Epithelial cell of esophagus (primary cell): ENCODE measurements at places on chromosomes 4 and X.

DNA sequence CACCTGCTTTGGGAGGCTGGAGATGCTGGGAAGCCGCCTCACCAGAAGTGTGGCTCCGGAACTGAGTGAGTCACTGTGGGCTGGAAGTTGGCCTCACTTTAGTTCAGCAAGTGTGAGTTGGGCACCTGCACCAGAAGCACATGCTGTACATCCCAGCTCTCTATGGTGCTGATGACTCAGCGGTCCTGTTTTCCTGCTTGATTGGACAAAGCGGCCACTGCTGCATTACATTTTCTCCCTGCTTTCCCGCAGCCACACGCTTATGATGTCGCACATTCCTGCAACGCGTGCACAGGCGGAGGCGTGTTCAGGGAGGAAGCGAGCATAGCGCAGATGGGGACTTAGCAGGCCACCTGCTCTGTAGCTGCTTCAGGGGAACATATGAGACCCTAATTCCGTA, 26.7 kb upstream of the CLDN34 start:
- DNase-seq, result peak; percentile 67

DNA sequence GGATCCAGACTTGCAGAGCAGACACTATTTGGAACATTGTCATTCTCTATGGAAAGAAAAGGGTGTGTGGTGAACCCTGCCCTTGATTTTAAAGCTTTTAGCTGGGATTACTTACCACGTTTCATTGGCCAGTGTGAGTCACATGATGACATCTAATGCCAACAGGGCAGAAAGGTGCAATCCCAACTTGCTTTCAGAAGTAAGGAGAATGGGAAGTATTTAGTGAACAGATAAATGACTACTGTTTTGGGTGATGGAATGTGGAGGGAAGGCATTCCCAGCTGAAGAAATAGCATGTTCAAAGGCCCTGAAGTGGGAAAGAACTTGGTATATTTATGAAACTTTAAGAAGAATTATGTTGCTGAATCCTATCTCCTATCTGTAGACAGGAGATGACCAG, 44.5 kb downstream of the SYTL5 start:
- no peak for DNase-seq

GRCh38 chrX:55056820-55057674, 17.8 kb upstream of the PAGE2B start:
- peak; percentile 2 for DNase-seq

GRCh38 chr4:1208266-1208961, 36.0 kb upstream of the SPON2 start:
- DNase-seq, result no peak

DNA sequence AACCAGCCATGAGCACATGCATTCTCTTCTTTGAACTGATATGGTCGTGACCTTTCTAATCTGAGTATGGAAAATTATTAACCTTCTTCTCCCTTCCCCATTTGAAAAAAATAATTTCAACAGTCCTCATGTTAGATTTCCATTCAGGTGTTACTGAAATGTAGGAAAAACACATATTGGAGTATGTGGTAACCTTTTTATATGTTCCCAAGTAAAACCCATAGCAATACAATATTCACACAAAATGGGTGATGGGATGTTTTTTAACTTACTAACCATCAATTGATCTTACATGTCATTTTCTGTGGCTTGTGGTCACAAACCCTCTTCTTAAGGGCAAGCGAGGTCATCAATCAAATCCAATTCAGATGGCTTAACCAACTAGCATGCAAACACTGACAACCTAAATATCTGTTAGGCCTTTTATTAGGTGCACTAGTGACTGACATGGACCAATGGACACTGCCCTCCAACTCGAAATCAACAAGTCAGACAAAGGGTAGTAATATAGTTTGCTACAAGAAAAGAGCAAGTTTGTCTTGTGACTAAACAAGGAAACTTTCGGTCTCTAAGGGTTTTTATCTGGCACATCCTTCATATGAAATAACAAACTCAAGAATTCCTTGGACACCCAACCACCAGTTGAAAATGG, 74.3 kb downstream of the CAMK2D start:
- DNase-seq, result no peak

DNA sequence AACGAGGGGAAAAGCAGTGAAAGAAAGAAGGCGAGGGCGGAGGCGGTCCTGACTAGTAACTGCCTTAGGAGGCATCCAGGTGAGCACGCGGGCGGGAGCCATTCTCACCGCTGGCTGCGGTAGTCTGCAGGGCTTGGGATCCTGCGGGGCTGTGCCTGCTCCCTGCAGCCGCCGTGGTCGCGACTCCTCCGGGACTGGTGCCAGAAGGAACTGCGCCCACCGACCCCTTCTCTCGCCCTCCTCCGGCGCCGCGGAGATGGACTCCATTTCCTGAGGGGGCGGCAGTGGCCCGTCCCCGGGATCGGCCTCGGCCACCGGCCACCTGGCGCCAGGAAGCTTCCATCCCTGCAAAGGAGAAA, 543 bp downstream of the NFXL1 start:
- DNase-seq, result peak; percentile 63

- DNase-seq, result no peak
Observed at GRCh38 chr4:80382090-80382832, 46.7 kb downstream of the CFAP299 start.

GRCh38 chr4:187157380-187157958, 433.8 kb upstream of the FAT1 start:
- DNase-seq, result no peak

DNA sequence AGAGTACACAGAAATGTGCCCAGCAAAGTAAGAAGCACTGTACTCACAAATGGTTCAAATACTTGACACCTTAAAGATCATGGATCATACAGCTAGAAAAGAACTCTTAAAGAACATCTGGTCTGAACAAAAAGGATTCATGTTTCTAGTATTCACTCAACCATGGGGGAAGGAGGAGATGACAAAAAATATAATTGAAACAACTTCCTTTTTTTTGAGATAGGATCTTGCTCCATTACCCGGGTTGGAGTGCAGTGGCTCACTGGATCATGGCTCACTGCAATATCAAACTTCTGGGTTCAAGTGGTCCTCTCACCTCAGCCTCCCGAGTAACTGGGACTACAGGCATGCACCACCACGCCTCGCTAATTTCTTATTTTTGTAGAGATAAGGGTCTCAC, 6.0 kb downstream of the DHX15 start:
- DNase-seq, result no peak

- DNase-seq, result no peak
Observed at GRCh38 chrX:141903400-141904155, at the start of gene MAGEC1. TSS of gene MAGEC1 (plus strand) at chrX:141903894. CDS start at chrX:141905073, 1,179 bp downstream.

- DNase-seq, result no peak
Observed at GRCh38 chr4:19047279-19047880, 1025.8 kb upstream of the LCORL start.

- DNase-seq, result peak; percentile 52
Observed at GRCh38 chr4:184168406-184169019, 49.2 kb downstream of the ENPP6 start.

DNA sequence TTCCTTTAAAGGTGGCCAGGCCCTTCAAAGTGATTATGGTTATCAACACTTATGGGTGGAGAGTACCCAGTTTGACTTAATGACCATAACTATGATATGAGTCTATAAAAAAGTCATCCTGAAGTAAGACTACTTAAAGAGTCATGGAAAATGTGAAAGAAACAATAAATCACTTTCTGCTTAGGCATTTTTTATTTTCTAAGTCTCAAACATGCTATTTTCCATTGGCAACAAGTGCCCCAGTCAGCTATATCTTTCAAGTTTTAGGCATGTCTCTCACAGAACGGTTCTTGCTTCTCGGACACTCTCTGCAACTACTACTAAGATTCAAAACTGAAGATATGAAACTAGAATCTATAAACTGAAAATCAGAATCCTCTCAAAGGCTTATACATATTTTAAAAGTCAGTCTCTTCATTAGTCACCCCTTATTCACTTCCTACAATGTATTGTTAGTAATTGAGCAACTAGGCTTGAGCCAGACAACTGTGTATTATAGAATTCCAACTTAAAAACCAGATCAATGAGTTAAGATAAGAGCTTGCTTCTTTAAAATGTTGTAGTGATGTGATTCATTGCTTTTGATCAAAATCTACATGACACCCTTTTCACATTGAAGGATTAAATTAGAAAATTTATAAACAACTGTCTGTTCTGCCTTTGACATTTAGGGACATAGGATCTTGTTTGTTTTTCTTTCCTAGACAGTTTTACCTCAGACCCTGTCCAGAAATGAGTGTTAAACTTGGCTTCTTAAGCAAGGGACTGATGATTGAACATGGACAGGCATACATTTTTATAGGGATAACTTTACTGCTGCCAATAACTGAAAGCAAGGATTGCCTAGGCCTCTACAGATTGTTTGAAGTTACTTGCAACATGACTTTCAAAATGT, 2.9 kb downstream of the ANTXR2 start:
- peak; percentile 70 for DNase-seq

DNA sequence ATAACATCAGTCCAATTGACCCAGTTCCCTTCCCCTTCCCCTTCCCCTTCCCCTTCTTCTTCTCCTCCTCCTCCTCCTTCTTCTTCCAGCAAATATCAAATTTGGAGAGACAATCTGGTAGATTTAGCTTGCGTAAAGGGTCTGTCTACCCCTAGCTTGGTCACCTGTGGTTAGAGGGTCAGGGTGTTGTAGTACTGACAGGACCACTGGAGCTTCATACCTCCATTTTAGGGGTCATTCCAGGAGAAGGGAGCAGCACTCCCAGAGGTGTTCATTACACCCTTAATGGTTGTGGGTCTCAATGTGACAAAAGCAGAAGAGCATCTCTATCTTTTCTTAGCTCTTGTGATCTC, 3.7 kb upstream of the FGB start:
- no peak for DNase-seq

DNA sequence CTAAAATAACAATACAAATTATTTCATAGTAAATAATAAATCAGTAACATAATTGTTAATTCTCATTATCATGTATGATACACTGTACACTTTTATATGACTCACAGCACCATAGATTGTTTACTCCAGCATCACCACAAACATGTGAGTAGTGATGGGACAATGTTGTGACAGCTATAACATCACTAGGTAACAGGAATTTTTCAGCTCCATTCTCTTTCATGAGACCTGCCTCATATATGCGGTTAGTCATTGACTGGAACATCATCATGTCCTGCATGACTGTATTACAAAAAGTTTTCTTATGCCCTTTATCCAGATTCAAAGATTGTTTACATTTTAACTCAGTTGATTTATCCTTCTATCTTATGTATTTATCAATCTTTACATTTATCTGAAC, 1530.0 kb downstream of the PCDH18 start:
- DNase-seq, result peak; percentile 29

- peak; percentile 54 for DNase-seq
Observed at GRCh38 chr4:132334081-132334480, 815.0 kb upstream of the PCDH10 start.

- no peak for DNase-seq
Observed at GRCh38 chr4:76498550-76498949, 63.5 kb downstream of the SHROOM3 start.

GRCh38 chrX:68748030-68748429, 80.8 kb upstream of the EFNB1 start:
- DNase-seq, result no peak

DNA sequence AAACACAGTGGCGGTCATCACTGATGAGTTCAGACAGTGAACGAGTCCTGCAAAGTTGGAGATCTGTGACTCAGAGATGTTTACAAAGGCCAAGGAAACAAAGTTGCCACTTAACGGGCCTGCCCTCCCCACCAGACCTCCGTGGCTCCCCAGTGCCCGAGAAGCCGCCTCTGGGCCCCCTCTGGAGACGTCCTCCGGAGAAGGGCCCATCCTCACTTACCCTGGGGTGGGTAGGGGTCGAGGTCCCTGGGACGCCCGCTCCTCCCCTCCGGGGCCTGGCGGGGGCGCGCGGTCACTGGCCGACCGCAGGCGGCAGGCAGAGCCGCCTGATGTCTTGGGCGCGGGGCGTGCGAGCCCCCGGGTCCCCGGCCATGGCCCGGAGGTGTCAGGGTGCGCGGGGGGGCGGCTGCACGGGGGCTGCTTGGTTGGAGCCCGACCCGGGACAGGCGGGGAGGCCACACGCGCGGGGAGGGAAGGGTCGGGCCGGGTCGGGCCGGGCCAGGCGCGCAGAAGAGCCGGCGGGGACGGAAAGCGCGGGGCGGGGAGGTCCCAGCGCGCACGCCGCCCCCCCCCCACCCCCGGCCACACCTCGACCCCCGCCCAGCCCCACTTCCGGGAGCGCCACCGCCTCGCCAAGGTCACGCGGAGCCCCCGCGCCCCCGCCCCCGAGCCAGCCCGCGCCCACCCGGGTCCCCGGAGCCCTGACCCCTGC, 529 bp downstream of the DHRSX start:
- DNase-seq, result peak; percentile 60

GRCh38 chrX:132622130-132622529, 133.3 kb upstream of the MBNL3 start:
- peak; percentile 40 for DNase-seq

GRCh38 chrX:44068043-44068442, 94.9 kb upstream of the NDP start:
- DNase-seq, result peak; percentile 80

GRCh38 chrX:55490121-55490520, 473 bp upstream of the USP51 start:
- no peak for DNase-seq

- no peak for DNase-seq
Observed at GRCh38 chrX:71627588-71628404, 9.5 kb upstream of the CXCR3 start.

DNA sequence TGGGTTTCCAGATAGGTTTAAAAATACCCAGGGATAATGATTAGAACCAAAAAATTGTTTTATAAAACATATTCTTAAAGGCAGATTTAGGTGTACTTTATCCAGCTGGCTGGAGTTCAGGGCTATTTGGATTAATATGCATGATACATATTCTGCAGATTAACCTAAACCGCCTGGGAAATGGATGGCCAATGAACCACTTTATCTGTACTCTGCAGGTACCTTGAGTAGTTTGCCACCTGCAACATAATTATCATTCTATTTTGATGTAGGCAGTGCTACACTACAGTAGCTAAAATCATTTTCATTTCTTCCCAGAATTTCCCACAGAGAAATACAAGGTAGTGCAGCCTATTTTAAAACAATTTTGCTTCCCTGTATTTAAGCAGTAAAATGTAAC, 683.2 kb upstream of the GNPDA2 start:
- DNase-seq, result no peak

DNA sequence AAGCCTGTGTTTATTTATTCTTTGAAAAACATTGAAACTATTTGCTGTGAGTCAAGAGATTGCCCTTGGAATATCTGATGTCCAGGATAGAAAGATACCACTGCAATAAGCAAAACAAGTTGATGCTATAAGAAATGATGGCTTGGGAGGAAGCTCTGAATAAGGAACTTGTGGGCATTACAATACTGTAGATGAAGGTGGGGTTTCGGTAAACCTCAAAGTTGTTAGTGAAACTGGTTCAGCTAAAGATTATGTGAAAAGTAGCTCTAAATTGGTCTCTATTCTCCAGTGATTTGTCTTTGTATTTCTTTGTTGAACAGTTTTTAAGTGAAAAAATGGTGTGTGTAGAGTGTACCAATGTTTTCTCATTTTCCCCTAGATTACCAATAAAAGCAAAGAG, 128.7 kb downstream of the AKAP4 start:
- DNase-seq, result no peak

DNA sequence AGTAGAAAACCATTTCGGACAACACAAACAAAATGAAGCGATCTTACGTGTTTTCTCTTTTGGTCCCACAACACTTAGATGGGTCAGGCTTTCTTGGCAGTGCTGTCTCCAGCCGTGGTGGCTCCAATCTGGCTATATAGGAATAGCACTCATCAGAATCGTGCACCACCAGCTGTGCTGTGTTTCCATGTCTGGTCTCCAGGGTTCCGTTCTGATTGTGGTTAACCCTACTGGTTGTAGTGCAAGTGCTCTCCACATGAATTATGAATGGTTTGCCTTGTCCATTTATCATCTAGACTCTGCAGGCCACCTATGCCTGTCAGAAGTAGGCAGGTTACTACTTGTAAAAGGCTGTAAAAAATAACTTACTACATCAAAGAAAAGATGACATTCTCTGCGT, 536.3 kb downstream of the IQCM start:
- no peak for DNase-seq
